Stimulated activated CD8-positive, alpha-beta memory T cell treated with anti-CD3 and anti-CD28 coated beads, Interleukin-7, amount 100 ng/mL, for 1 hour (primary cell): ENCODE measurements at places on chromosomes 16 and 17.

DNA sequence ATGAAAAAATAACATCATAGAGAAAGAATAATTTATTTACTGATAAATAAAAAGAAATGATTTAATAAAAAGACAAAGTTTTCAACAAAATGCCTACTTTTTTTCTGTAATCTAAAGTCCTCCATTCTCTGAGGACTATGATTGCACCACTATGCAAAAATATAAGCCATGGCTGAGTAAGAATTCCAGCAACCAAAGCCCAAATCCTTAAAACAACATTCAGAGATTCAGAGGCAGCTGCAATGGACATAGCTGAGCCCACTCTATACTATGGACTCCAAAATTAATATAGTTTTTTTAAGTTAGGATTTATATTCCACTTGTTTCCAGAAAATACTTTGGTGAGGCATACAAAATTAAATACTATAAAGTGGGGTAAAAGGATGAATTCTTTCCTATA lies 169.5 kb upstream of the C17orf78 start:
- no peak for DNase-seq

- no peak for DNase-seq
Measured at GRCh38 chr16:75114179-75114945, 2.2 kb downstream of the LDHD start.

DNA sequence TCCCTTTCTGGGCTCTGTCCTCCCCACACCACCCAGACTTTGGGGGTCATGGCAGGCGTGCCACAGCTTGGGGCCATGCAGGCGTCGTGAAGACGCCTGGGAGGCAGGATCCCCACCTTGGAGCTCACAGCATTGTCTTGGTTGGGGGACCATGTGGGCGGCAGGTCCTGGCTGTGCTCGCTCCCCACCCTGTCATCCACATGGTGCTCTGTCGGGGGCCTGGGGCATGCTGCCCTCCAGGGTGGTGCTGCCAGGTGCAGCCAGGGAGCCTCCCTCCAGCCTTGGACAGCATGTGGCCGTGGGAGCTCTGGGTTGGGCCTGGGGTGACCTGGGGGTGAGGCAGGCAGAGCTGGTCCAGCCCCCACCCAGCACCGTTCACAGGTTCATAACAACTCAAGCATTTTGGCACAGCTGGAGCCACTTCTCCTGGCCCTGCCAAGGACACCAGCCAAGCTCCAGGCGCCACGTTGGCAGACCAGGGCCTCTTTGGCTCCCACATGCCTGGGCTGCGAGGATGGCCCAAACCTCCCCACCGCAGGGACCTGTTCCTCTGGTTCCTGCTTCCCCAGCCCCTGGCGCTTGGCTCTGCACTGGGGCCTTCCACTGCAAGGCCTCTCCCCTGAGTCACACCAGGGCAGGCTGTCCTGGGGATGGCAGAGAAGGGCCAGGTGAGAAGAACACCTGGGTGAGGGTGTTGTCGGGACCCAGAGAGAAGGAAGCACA lies 15.1 kb upstream of the ATP6V0C start:
- DNase-seq, result no peak

GRCh38 chr17:79593636-79594035 lies 17.2 kb downstream of the RBFOX3 start:
- no peak for DNase-seq

DNA sequence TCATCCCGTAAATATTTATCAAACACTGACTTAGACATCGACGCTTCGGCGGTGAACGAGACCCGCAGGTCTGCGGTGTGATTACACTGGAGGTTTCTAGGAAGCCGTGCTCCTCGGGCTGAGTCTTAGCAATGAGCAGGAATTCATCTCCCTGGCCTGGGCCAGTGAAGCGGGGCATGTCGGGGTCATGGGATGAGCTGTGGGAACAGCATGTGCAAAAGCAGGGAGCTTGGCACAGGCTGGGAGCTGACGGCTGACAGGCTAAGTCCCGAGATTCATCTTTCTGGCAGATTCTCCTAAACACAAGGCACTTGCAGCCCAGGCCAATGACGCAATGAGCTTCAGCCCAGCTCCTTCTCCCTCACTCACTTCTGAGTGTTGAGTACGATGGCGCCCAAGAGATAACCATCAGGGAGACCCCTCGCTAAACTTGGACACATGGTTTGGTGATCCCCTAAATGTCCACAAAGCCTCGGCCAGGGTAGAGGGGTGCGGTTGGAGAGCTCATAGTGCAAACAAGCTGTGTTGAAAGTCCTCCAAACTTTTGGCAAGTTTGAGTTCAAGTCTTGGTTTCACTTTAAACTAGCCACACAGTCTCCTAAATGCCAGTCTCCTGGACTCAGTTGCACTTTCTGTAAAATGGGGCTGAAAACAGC lies 12.8 kb downstream of the CRISPLD2 start:
- no peak for DNase-seq

- no peak for DNase-seq
Measured at GRCh38 chr16:1492082-1492922, 858 bp upstream of the TELO2 start.

GRCh38 chr17:14793237-14793636 lies 471.9 kb downstream of the PMP22 start:
- DNase-seq, result no peak

- DNase-seq, result no peak
Measured at GRCh38 chr16:81123092-81123852, 27.1 kb upstream of the GCSH start.
